Activated T-helper 1 cell treated with anti-CD3 and anti-CD28 coated beads, Interleukin-2, amount 50 U/mL, for 16 hours (primary cell): ENCODE measurements at places on chromosomes 12 and 14.

GRCh38 chr12:113933201-113933786, 32.8 kb downstream of the RBM19 start:
- no peak for DNase-seq

DNA sequence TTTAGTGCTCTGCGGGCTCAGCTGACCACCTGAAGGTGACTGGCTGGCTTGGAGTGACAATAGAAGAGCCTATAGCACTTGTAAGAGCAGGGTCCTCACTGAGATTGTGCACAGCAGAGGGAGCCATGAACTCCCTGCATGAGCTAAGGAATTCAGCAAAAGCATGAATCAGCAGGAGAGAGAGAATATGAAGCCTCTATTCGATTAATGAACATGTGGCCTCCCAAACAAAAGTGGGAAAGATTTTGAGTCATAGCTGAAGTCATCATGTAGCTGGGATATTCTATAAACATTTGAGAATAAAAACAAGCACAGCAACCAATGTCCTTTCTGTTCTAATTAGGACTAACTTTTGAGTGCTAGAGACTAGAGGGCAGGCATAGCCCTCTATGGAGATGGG, 626.6 kb downstream of the DIO2 start:
- DNase-seq, result no peak

DNA sequence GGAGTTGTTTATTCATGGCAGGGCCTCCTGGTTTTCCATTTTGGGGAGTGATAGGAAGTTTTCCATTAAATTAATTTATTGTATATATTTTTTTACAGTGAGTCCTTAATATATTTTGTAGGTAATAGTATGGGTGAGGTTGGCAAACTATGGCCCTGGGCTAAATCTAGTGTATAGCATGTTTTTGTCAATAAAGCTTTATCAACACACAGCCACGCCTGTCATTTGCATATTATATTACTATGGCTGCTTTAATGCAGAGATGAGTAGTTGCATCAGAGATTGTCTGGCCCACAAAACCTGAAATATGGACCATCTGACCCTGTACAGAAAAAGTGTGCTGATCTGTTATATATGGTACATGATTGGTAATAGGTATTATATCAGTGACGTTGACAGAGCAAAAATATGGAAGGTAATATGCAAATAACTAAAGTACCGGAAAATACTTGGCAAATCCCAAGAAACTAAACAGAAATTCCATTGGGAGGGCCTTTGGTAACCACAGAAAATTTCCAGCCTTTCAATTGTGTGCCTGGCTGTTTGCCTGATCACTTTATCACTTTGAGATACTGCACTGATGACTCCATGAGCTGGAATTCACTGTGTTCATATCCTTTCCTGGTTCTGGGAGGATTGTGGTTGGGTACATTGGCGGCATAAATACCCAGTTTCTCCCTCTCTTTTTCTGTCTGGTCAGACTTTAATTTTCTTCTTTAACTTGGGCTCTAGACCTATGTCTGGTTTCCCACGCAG, 61.7 kb upstream of the RFLNA start:
- no peak for DNase-seq

GRCh38 chr12:24424889-24425600, 475.6 kb upstream of the SOX5 start:
- no peak for DNase-seq

DNA sequence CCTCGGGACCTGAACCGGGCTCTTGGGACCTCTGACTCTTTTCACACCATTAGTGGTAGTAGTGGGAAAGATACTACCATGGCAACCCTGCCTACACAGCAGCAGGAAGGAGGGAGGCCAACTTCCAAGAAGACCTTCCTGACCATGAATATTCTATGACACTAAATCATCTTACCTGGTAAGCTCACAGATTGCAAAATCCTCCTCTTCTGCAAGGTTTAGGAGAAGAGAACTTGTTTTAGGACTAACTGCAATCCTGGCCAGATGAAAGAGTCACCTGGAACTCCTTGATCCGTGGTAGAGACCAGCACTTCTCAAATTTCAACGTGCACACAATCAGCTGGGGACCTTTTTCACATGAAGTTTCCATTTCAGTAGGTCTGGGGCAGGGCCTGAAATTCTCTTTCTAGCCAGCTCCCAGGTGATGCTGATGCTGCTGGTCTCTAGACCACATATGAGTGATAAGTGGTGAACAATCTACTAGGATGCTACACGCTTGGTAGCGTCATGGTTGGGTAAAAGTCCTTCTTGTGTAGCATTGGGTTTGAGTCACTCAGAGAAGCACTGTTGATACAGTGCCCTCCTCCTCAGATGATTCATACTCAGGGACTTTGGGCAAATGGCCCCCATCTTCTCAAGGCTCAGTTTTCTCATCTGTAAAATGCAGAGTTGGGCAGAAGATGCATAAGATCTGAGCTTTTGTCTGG, 35.6 kb upstream of the FICD start:
- no peak for DNase-seq
